ENCODE measurements at places on chromosomes 12 and 14.

GRCh38 chr12:66589095-66589494 lies 89.8 kb downstream of the GRIP1 start:
- DNase-seq, result no peak

DNA sequence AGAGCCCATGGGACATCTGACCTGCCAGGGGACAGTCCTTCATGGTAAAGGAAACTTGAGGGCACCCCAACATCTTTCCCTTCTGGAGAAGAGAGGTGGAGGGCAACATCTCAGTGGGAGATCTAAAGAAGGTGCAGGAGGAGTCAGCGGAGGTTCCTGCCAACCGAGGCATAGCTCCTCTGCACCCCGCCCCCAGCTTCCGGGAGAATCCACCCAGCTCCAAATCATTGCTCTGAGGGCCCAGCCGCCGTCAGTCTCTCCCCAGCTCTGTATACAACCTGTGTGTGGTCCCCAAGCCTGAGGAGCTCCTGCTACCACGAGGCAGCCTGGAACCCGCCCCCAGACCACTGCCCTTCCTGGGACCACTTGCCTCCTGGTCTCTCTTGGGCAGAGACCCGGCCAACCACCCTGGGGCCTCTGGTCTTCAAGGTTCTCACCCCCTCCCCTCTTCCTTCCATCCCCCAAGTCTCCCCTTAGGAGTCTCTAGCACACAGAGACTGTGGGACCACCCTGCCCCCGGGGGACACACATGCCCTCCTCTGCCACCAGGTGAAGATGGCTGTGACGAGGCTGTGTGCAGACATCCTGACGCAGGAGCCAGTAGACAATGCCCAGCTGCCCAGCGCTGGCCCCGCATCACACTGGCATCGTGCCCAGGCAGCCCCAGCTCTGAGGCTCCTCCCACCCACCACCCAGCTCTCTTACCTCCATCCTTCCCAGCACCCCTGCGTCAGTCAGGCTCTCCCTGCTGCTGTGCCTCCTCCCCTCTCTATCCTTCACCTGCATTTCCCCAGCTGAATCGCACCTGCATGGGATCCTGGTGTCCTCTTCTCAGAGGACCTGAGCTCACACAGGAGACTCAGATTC lies 13.0 kb upstream of the NUDT14 start:
- no peak for DNase-seq

GRCh38 chr14:79786522-79786921 lies 424.8 kb downstream of the DIO2 start:
- no peak for DNase-seq

DNA sequence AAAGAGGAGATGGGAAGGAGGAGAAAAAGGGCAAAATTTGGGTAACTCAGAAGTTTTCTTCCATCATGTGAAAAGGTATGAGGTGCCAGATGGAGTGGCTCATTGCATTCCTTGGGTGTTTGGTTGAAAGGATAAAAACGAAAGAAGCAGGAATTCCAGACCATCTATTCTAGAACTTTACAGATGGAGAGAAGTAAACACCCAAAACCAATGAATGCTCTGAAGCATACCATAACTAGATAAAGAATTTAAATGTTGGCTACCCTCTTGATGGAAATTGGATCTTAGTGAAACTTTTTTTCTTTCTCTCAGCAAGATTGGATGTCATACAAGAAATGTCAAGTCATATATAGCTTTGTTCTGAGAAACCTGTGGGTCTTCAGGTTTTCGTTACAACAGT lies 175.6 kb upstream of the FAR2 start:
- no peak for DNase-seq

DNA sequence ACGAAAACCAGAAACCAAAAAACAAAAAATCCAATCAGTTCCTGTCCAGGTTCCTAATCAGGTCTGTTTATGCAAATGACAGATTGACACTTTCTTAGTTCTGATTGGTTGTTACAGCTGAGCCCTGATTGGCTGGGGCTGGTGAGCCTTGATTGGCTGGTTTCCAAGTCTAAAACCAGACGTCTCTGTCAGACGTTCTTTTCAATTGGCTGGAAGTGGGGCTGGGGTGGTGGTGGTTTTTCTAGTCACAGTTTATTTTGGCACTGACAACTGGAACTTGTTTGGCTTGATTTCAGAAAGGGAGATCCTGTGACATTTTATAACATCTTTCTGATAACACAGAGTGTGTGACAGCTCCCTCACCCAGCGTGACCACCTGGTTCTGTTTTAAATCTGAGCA lies 36.1 kb upstream of the PRICKLE1 start:
- DNase-seq, result no peak
